ENCODE measurements at places on chromosomes 6 and 20. TPM values are rescaled to one million over a fixed set of nuclear protein-coding genes. Genes with fewer than 3 reads are reported as not detected.

DNA sequence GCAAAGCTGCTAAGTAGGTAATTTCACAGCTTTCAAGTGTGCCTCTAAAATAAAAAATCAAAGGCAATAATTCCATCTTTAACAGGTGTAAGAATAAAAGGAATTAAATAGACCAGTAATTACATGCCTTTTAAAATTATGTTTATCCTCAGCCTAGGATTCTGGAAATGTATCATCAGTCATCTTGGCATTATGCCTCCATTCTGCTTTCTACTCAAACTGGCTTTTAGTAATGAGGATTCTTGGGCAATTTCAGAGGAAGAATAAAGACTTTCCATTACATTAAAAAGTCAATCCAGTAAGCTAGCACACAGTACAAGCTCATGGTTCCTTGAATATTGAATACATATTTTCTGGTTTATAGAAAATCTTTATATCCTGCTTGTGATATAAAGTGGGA is 44.7 kb downstream of the GSTA2 start:
- DNase-seq: no peak

DNA sequence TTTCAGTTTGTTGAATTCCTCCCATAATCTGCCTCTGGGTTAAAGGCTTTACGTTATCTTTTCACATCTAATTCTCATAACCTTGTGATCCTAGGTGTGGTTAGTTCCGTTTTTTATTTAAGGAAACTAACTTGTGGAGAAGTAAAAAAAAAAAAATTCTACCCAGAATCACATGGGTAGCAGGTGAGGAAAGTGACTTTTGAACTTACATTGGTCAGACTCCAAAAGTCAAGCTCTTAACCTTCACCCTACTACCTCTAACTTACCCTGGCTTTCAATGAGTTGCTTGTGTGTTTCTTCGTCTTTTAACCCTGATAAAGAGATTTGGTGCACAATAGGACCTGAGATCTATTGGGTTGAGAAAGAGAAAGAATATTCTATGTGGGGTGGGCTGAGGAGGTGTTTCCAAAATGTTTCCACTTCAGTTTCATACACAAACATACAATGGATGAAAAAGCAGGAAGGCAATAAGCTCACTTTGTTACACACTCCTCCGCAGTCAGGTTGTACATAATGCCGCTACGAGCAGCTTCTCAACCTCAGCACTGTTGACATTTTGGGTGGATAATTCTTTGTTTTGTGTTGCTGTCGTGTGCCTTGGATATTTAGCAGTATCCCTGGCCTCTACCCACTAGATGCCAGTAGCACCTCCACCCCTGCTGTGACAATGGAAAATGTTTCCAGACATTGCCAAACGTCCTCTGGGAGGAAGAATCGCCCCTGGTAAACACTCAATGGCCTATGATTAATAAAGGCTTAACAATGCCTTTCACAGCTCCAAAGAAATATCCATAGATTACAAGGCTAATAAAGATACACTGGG is 193.0 kb upstream of the ZNF217 start:
- no peak for DNase-seq

DNA sequence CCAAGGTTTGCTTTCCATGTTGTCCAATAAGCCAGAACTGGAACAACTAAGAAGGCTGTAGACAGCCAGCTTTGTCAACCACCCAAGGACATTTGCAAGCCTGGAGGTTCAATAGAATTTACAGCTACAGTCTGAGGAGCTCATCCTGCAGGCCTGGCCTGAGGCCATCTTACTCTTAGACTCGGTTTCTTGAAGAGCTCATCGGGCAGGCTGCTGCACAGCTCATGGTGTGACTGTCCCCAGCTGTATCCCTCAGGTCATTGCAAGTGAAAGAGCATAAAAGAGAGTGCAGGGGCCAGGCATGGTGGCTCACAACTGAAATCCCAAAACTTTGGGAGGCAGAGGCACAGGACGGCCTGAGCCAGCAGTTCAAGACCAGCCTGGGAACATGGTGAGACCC is 96.9 kb upstream of the FOXQ1 start:
- DNase-seq: no peak

The TFAP2C gene
- total RNA-seq: not detected
